ENCODE measurements at places on chromosomes 1 and 21.

DNA sequence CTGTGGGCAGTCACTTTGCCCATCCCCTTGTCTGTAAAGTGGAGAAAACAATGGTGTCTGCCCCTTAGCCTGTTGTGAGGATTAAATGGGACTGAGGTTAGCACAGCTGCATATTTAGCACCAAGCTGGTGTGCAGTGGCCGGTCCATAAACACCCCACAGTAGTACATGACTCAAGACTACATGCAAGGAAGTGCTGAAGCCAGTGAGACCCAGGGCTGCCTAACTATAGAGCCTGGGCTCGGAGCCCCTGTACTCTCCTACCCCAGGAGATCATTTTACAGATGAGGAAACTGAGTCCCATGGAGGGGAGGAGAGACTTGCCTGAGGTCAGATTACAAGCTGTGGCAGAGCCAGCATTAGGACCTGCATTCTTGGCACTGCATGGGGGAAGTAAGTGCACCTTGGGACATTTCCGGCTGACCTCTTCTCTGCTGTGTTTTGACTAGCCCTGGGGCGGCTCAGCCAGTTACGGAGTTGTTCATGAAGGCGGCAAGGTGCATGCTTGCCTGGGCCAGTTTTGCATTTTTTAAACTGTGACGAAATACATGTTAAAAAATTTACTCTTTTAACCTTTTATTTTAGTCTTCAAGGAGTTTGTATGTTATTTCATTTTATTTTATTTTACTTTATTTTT, 3.2 kb downstream of the SERINC2 start:
- DNase-seq, result peak; percentile 87

DNA sequence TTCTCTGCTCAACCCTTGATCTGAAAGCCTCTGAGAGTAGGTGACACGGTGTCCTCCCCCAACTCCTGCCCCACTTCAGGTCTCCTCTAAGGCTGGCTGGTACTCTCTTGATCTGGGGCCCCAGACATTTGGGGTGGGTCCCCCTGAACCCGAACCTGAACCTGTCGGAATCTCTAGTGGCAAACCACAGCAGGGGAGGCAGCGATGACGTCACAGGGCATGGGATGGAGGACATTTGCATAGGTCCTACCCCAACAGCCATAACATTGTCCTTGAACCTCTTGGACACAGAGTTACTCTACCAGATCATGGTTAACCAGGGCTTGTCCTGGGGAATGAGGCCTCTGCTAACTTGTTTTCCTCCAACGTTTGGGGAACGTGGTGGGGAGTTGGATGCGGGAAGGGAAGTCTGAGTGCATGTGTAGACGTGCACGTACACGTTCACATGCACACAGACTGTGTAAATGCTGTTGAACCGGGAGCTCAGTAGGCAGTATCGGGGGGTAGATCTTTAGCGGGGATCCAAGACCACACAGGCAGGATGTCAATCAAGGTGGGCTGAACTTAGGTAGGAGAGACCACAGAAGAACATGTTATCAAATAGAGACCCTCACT, 32.4 kb downstream of the CITED4 start:
- DNase-seq, result no peak

GRCh38 chr1:156102633-156103511, 11.6 kb upstream of the LMNA start:
- no peak for DNase-seq

DNA sequence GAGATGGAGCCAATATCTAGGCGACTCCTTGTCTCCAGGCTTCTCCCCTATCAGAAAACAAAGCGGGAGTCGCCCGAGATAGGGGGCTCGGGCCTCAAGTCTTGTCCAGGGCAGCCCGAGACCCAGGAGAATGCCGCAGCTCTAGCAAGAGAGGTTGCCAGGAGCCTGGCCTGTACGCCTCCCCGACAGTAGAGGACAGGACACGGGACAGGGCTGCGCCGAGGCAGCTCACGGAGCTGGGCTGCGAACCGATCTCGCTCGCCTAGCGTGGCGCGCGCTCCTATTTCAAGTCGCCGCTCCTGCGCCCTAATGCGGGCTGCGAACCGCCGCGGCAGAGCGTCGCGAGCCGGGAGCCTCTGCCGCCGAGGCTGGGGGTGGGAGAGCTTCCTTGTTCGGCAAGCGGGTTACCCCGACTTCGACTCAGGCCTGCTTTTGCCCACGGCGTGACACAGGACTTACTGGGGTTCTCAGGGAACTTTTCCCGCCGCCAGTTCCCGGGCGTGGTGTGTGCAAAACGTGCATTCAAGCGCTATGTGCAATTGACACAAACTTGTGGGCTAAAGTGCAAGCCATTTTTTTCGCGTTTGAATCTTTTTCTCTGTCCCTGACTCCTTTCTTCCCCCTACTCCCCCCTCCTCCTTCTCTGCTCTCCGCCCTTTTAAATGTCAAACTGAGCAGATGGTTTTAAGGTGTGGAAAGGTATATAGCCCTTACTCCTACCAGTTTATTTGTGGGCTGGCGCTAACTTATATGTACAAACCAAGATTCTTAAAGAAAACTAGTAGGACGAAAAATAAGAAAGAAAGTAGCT, 2.4 kb upstream of the PROX1 start:
- no peak for DNase-seq

DNA sequence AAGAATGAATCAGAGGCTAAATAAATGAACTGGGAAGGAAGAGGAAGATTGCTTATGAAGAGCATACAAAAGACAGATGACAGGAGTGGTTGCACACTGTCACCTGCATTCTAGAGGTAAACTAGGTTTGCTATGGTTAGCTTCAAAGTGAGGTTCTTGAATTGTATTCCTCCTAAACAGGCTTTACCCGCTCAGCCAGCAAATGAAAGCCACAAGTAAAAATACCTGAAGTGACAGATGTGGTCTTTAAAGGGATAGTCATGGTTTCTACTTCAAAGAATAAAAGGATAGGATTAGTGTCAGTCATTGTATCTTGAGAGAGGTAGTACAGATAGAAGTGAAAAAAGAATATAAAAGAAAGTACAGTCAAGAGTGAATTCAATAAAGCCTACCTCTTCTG, 32.4 kb upstream of the PRDX6 start:
- no peak for DNase-seq

DNA sequence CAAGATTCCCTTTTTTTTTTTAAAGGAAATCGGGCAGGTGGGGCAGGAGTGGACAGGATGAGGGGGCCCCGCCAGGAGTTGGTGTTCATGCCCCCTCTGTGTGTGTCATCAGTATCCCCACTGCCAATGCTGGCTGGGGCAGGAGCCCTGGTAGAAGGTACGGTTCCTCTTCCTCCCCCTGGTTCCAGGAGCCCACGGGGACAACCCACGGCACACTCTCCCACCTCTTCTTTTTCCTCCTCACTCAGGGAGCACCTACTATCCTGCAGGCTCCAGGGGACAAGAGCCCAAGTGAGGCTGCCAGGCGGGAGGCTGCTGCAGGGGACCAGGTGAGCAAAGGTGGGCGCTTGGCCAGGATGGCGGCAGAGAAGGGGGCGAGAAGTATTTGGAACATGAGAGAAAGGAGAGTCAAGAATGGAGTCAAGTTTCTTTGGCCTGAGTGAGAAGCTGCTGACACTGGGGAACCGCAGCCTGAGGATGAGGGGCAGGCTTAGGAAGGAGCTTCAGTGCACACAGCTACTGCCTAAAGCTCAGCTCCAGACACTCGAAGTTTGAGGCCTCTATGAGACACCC, 26.5 kb downstream of the ECE1 start:
- no peak for DNase-seq

Measured in kidney (tissue), 22 donors.